ENCODE measurements at places on chromosomes 1 and 21.

DNA sequence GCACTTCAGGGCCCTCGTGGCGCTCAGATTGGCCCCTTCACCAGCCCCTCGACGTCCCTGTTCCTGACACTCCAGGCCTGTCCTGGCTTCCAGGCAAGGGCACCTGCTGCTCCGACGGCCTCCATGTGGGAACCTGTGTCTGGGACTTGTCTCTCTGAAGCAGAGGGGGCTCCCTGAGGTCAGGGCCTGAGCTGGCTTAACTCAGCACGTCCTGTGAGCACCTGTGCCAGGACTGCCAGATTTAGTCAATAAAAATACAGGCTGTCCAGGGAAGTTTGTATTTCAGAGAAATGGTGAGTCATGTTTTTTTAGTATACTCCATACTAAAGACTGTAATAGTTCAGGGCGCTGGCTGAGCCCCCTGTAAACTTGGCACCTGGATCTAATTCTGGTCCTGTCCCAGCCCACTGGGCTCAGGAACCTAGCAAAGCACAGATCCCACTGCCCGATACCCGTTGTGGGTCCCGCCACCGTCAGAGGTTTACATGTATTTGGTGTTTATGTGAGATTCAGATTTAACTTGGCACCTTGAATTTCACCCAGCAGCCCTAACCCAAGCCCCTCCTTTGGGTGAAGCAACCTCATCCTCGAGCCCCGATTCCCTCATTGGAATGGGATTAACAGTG lies 109.9 kb upstream of the IFFO2 start:
- DNase-seq: no peak

- DNase-seq: no peak
Observed at GRCh38 chr1:47727051-47727696, 270.0 kb downstream of the TRABD2B start.

GRCh38 chr1:14334336-14335176 lies 263.9 kb upstream of the KAZN start:
- no peak for DNase-seq

DNA sequence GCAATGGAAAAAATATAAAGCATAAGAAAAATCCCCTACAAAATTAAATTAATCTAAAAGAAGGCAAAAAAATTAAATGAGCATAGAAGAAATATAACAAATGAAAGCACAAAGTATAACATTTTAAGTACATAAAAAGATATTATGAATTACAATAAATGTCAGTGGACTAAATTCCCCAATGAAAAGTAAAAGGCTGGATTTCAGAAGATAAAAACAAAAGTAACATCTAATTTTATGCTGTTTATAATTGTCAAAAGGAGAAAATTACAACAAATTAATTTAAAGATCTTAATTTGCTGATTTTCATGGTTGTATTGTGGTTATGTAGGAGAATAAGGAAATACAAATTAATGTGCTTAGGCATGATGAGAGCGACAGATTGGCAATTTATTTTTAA lies 92.8 kb downstream of the NGF start:
- no peak for DNase-seq

DNA sequence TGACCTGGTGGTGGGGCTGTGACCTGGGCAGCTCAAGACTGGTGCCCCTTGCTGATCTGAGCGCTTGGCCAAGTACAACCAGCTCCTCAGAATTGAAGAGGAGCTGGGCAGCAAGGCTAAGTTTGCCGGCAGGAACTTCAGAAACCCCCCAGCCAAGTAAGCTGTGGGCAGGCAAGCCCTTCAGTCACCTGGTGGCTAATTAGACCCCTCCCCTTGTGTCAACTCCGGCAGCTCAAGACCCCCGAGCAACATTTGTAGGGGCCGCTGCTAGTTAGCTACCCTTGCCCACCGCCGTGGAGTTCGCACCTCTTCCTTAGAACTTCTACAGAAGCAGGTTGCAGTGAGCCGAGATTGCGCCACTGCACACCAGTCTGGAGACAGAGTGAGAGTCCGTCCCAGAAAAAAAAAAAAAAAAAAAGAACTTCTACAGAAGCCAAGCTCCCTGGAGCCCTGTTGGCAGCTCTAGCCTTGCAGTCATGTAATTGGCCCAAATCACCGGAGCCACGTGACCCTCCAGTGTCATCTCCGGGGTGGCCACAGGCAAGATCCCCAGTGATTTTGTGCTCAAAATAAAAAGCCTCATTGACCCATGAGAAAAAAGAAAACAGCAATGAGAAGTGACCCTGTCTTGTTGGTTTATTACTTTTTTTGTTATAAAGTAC lies 39.3 kb upstream of the LGALS8 start:
- DNase-seq: no peak

- no peak for DNase-seq
Observed at GRCh38 chr1:27074175-27074780, 61.6 kb upstream of the TENT5B start.

DNA sequence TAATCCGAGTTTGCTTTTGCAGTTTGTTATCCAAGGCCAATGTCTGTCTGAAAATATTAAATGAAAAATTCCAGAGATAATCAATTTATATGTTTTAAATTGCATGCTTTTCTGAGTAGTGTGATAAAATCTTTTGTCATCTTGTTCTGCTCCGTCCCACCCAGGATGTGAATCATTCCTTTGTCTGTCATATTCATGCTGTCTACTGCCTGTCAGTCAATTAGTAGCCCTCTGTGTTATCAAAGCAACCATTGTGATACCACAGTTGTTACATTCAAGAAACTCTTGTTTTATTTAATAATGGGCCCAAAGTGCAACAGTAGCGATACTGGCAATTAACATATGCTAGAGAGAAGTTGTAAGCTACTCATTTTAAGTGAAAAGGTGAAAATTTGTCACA lies 819.3 kb downstream of the BRINP3 start:
- no peak for DNase-seq

- DNase-seq: no peak
Observed at GRCh38 chr1:61116421-61116820, 34.1 kb downstream of the NFIA start.

- peak; percentile 81 for DNase-seq
Observed at GRCh38 chr1:6490181-6491080, 1.0 kb downstream of the PLEKHG5 start.

DNA sequence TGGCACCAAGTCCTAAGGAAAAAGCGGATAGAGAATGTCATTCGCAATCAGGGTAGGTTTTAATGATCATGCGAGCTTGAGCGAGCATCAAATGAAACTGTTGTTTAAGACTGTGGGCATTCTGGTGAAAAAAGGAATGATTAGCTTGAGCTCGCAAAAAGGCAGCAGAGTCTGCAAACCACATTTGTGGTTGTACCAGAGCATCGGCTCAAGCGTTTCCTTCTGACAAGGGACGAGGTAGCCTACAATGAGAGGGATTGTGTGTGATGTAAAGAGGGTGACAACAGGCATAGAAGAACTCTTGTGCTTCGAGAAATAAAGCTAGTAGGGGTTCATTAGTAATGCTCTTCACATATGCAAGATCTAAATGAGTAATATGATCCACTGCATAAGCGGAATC lies 11.1 kb upstream of the CD48 start:
- DNase-seq: no peak

All from activated T-cell treated with anti-CD3 and anti-CD28 coated beads, Interleukin-2, amount 50 U/mL, for 72 hours (primary cell).